Hematopoietic multipotent progenitor cell (in vitro differentiated cells): ENCODE measurements at places on chromosomes 16 and 17.

GRCh38 chr17:47882247-47882646, 13.8 kb upstream of the SP2 start:
- DNase-seq = no peak

GRCh38 chr16:85380002-85380395, 233.1 kb upstream of the GSE1 start:
- no peak for DNase-seq

- no peak for DNase-seq
These were observed 66.7 kb downstream of the NACA2 start for GRCh38 chr17:61524319-61524718.

DNA sequence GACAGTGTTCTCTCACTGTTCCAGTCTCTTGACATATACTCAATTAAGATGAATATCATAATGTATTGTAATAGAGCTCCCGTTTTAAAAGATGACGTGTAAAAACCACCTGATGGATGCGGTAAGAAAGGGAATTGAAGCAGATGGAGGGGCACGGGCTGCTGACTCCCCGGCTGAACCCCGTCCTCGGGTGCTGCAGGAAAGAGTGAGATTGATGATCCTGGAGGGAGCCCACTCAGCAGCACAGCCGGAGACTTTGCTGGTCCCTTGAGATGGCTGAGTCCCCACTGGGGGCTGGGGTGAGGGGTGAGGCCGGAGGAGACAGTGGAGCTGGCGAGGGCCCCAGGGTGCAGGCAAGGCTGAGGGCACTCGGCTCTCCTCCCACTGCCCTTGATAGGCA, 217.4 kb downstream of the RPTOR start:
- no peak for DNase-seq

- no peak for DNase-seq
These were observed 29.1 kb upstream of the IRX6 start for GRCh38 chr16:55294931-55295342.

DNA sequence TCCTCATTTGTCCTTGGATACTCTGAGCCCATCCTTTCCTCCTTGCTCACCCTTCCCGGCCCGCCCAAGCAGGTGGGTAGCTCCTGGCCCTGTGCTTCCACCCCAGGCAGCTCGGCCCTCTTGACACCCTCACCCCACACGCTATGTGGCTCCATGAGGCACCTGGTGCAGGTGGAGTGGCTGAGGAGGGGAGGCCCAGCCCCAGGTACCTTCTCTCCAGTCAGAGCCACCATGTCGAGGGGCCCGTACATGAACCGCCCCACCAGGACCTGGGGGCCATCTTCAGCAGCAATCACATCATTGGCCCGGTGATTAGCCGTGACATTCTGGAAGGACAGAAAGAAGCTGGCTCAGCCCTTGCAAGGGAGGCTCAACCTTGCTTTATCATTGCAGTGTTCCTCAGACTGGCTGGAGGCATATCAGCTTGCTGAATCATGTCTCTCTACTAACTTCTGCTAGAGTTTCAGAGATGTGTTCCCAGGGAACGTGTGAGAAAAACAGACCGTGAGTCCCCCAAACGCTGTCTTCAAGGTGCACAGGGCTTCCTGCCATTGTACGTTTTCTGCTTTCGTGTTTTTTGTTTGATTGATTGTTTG, 20.3 kb downstream of the PIMREG start:
- no peak for DNase-seq

DNA sequence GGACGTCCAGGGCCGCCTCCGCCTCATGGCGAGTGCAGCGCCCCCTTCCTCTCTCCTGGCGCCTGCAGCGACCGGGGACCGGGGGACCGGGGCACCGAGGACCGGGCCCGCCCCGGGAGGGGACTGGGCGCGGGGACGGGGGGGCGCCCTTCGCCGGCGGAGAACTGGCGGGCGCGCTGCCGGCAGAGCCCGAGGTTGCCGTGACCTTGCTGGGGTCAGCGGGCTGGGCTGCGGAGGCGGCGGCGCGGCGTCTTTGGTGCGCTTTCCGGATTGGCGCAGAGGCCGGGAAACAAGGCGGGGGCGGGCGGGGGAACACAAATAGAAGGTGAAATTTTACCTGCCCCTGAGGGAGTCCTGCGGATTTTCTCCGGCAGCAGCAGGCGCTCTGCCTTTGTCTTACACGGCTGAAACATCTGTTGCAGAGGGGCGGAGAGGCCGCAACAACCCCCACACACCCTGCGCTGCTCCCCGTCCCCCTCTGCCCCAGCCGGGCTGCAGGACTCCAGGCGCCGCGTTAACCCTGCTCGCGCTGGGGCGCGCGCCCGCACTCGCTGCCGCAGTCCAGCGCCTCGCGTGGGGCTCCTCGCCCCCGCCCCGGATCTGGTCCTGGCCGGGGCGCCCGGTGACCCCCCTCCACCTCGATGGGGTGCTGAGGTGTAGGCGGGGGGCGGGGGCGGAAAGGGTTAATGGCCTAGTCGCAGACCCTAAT, 53.5 kb downstream of the SREBF1 start:
- DNase-seq = no peak

GRCh38 chr17:62808576-62808970, 459 bp upstream of the MARCHF10 start:
- no peak for DNase-seq

- DNase-seq = peak; percentile 25
These were observed 9.3 kb downstream of the HEXIM2 start for GRCh38 chr17:45170931-45171337.

- no peak for DNase-seq
These were observed 18.8 kb upstream of the GLG1 start for GRCh38 chr16:74625500-74626350.

DNA sequence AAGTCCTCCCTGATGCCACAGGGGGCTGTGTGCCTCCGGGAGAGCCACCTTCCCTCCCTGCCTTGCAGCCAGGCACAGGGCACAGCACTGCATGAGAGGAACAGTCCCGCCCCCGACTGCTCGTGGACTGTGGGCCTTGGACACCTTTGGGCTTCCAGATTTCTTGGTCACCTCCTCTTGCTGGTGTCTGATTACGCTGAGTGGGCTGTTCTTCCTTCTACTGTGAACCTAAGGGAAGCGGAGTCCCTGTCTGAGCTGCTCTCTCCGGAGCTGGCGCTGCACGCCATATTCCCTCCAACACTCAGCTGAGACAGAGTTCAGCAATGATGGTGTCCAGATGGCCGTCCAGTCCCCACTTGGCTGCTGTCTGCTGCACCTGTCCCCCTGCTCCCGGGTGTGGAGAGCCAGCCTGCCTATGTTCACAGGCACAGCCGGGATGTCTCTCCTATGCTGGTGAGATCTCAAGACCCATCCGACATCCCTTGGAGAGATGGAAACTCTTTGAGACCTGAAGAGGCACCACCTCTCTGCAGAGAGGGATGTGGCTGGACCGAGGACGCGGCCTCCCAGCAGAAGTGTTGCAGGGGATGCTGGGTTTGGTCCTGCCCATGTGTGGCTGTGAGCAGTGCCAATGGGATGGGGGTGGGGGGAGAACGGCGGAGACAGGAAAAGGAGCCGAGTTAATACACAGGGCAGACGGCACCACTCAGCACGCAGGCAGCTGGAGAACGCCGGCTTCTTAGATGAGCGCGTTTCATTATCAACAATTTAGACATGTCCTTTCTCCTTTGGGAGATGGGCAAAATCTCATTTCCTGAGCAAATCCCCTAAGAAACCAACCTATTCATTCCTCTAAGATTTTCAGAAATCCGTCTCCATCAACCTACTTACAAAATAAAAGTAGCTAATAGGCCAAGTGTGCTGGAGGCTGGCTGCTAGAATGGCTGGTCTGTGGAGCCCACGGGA, 171.9 kb downstream of the ENGASE start:
- DNase-seq = no peak

DNA sequence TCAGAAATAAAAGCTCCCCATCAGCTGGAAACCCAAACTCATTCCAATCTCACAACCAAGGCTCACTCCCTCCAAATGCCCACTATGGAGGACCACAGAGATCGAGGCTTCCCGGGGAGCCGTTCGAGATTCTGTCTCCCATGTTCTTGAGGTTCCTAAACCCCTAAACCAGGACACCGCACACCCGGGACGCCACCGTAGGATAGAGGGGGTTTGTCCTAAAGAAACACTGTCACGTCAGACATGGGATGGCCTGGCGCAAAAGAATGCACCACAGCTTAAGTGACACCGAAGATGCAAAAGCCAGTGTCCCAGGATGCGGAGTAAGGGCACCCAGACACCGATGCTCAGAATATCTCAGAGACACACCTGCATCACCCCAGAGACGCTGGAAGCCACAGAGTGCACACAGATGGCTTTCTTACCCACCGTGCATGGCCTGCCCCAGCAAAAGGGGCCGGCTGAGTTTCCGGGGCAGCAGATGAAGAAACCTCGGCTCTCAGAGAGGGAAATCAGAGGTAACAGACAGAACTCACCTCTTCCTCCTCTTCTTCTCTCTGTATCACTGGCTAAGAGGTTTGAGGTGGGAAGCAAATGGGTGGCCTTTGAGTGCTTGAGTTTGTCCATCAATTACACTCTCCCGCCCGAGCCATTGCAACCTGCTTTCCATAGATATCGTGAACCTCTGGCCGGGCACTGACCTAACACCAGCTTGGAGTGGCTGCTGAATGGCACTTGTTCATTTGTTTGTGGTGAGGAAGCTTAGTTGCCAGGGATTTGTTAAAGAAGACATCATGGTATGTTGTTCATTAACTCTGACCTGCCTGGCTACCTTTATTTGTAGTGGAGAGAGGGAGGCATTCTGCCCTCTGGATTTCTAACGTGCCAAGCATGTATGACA, 65.1 kb upstream of the TNRC6C start:
- no peak for DNase-seq

GRCh38 chr16:54112451-54113206, 174.0 kb downstream of the IRX3 start:
- DNase-seq = no peak

DNA sequence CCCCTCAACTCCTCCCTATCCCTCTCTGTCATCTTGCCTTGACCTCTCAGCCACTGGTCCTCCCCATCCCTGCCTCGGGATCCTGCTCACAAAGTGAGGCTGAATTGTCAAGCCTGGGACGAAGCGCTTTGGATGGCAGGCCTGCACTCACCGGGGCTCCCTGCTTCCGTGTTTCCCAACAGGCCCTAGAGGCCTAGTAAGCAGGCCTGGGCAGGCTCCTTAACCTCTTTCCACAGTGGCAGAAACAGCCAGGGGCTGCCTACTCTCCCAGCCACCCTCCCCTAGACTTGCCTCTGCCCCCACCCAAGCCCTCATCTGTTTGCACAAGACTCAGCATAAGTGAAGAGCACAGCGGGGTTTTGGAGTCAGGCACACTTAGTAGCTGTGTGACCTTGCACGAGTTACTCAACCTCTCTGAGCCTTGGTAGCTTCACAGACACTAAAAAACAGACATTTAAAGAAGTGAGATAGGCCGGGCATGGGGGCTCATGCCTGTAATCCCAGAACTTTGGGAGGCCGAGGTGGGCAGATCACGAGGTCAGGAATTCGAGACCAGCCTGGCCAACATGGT, 5.0 kb upstream of the FADS6 start:
- DNase-seq = no peak

DNA sequence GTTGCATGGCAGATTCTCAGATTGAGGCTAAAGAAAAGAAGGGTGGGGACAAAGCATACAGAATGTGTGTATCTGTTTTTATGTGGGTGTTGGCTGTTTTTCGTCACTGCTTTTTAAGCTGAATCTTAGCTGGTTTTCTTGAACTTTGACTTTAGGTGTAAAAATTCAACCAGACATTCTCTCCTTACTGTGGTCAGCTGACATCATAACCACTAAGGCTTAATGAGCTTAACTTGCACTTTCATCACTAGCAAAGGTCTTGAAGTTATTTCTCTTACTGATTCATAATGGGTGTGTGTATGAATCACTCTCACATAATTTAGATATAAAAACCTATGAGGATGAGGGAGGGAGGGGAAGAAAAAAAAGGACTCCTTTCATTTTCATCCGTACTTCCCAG, 4.0 kb upstream of the CDC6 start:
- no peak for DNase-seq

DNA sequence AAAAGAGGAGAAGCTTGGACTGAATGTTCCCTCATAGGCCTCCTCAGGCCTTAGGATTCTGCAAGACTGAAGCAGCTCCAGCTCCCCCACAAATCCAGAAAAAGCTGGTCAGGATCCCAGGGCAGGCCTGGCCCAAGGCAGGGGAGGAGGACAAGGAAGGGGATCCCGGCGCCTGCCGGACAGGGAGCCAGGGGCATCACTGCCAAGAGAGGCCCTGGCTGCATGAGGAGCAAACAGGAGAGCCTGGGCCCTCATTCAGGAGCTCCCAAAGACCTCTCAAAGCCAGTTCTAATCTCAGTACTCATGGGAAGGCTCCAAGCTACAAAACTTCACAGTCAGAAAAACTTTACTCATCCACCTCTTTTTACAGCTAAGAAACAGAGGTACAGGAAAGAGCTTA, 67.3 kb downstream of the ZNF423 start:
- no peak for DNase-seq

DNA sequence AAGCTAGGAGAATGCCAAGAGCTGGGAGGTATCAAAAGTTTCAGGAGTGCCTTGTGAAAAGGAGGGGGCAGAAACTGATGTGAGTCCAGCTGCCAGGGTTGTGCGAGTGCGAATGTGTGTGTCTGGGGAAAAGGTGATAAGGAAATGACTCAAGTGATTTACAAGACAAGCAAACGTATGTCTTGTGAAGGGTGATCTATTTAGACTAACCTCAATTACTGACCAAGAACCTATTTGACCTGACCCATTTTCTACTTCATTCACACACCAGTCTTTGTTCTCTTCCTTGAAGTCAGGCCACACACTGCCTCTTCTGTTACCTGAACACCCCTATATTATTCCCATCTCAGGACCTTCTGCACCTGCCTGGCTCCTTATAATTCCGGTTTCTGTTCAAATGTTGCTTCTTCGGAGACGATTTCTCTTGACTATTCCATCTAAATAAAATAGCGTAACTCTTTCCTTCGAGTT, 1.0 kb downstream of the GDE1 start:
- DNase-seq = peak; percentile 33

- no peak for DNase-seq
These were observed 38.0 kb upstream of the SNN start for GRCh38 chr16:11630046-11630767.

DNA sequence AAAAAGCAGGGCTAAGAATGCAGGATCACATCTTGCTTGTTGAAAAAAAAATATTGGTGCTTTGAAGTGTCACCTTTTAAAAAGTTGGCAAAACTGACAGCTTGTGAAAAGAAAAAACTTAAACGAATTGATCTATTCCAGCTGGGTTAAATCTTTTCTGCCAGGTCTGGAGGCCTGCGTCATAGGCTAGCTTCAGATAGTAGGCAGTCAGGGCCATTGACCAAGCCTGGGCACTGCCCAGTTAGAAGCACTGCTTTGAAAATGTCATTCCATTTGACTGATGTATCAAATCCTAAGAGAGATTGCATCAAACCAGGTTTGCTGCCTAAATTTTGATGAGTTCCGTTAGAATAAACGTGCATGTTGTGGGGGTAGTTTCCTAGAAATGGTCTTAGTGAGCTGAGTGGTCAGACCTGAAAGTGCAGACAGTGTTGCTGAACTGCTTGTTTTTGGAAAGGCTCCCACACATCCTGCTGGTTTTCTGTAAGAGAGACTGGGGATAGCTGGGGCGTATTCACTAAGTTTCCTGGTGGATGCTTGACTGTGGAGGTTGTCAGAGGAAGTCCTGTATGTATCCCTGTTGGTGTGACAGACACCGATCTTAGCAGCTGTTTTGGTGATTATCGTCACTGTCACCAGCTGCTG, 38.8 kb downstream of the NUP88 start:
- no peak for DNase-seq

- DNase-seq = peak; percentile 10
These were observed at the start of gene CHP2 for GRCh38 chr16:23754594-23755483. CHP2 (plus strand) TSS chr16:23755026; CDS start chr16:23755050, 24 bp downstream.

- peak; percentile 45 for DNase-seq
These were observed 33.8 kb upstream of the KPNB1 start for GRCh38 chr17:47615766-47616424.
